ENCODE measurements at places on chromosomes 1 and 21.
A peak's percentile ranks its signal among the peaks of the same experiment; 100 is the strongest.

DNA sequence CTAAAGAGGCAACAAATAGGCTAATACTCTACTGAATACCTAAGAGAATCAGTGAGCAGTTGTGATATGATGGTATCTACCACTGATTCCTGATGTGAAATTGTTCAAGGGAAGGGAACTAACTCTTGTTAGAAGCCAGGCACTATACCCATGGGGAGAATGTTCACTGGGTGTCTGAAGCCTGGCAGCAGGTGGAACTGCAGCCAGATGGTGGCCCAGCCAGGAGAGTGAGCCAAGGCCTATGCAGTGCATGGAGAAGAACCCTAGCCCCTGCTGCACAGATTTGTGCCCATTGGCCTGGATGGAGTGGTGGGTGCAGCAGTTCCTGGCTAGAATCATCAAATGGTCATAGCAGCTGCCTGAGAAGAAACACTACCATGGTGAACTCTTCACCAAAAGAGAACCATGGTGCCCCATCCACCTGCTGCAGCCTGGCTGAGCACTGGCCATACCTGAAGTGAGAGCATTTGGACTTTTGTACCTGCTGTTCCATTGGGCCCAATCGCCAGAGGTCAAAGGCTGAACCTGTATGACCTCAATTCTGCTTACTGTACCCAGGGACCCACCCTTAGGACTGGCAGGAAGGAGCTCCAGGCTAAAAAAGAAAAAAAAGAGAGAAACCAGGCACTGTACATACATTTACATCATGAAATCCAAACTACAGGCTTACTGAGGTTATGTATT is 118.8 kb upstream of the IVNS1ABP start:
- no peak for DNase-seq

DNA sequence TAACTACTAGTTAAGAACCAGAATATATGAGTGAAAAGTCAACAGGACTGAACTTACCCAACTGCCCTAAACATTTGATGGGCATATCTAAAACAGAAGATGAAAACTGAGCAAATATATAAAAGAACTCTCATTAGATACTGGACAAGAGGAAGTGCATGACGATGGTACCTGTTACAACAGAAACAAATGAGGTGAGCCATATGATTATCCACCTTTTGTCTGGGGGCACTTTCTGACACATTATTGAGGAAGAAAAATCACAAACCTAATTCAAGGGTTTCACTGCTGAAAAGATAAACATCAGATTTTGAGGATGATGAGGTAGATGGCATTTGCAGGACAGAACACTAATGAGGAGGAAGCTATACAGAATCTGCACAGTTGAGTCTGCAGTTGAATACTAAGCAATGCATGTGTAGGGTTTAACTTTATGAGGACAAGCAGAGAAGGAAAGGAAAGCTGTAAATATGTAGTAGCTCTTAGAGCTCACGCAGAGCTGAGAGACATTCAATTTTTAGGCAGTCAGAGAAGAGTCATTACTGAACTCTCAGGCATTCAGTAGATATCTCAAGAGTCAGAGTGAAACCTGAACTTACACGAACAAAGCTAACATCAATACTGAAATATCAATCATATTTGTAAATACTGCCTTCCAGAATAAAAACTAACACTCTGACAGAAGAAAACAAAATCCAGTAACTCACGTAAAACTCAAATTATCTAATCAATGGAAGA is 262.1 kb downstream of the AKT3 start:
- no peak for DNase-seq

DNA sequence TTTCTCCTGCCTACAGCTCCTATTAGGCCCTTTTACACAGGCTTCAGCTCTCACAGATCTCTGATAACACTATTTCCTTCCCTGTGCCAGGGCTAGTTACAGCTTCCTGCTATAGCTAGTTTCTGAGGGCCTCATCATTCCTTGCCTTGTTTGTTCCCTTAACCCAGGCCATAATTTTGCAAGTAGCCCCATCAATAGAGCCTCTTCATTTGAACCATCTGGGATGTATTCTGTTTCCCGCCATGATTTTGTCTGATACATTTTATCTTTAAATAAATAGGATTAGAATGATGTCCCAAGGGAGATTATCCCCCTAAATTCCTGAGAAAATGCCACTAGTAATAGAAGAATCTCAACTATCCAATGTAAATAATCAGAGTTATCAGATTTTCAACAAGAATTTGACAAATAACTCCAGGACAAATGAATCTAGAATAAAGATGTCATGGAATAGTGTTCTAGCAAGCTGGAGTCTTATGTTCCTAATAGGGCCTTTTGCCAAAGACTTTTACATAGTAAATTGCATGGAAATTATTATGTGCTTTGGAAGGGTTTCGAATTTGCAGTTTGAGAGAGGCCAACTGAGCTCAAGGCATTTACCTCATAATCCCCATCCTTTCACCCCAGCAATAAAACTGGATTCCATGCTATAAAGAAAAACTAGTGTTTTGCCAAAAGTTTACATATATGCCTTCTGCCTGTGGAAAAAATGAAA is 16.1 kb downstream of the IFT25 start:
- no peak for DNase-seq

- peak; percentile 28 for DNase-seq
These were observed 41.3 kb downstream of the TBX19 start for GRCh38 chr1:168321945-168322344.

DNA sequence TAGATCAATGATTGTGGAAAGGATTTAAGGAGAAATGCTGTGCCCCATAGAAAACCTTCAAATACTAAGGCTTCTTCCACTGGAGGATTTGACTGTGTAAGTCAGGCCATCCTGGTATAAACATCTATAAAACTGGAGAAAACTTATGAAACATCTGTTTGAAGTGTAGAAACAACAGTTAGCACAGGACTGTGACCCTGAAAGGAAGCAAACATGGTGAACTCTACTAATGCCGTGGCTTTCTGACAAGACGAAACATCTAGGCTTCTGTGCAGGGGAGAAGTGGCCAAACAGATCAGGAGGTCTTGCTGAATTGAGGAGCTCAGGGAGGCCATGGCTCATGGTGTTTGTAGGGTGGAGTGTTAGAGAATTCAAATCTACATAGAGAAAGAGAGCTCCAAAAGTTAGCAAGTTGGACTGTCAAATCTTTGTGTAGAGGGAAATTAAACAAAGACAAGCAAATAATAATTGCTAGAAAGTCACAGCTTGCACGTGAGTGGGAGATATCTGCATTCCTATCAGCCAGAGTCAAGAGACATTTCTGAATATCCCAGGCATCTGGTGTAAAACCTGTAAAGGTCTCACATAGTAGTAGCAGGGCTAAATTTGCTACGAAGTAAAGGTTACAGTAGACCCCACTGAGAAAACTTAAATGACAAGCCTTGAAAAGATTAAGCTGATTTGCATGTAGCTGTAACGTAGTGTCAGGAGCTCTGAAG is 566.8 kb upstream of the B3GALT2 start:
- DNase-seq: no peak

DNA sequence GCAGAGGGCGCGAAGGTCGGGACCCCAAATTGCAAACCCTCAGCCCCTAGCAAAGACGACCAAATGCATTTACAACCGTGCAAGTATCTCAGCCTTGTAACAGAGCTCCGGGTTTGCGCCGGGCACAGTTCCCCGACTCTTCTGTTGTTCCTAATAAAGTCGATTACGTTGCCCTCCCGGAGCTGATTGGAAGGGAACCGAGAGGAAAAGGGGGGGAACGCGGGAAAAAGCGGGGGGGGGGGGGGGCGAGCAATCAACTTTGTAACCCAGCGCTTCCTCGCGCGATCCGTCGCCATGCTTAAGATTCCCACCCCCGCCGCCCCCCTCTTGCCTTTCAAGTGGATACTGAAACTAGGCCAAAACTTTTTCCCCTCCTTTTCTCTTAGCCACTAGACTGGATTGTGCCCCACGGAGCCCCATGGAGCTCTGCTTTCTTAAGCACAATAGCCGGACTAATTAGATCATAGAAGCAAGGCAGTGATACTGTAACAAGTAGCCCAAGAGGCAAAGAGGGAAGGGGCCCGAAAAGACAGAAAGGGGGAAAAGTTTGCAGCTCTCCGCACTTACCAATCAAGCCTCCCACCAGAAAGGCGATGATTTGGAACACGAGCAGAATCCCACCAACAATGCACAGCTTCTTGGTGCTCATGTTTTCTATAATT is 565 bp downstream of the WLS start:
- DNase-seq: peak; percentile 34

DNA sequence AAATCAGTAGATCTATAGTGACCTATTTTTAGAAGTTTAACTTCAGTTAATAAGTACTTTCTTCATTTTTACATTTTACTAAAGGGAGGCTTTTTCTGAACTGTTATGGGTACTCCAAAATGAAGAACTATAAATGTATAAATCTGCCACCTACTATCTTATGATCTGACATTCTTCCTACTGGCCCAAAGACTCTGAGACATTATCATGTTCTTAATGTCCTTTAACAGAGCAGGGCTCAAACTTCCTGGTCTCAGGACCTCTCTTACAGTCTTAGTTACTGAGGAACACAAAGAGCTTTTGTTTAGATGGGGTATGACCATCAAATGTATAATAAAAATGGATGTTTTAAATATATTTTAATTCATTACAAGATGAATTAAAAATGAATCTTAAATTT is 8.9 kb downstream of the TRIM33 start:
- no peak for DNase-seq

- no peak for DNase-seq
These were observed 251.5 kb downstream of the BACH1 start for GRCh38 chr21:29550205-29550604.

- no peak for DNase-seq
These were observed 40.9 kb downstream of the ALPL start for GRCh38 chr1:21550097-21550496.

GRCh38 chr1:47522935-47523834 is 85.3 kb downstream of the FOXD2 start:
- DNase-seq: no peak

DNA sequence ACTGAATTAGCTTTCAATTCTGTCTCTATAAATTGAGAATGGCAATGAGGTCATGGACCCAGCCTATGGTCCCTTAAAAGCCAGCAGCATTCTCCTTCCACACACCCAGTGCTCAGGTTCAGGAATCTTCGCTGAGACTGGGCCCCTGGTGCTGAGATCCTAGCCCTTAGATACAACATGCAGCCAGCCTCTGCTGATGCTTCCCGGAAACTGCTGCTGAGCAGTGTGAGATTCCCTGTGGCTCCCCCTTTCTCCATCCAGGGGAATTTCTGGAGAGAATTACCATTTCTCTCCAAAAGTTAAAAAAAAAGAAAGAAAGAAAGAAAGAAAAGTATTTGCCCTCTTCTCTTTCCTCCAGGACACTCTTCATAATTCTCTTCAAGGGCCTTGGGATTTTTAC is 31.7 kb upstream of the RALGPS2 start:
- no peak for DNase-seq

DNA sequence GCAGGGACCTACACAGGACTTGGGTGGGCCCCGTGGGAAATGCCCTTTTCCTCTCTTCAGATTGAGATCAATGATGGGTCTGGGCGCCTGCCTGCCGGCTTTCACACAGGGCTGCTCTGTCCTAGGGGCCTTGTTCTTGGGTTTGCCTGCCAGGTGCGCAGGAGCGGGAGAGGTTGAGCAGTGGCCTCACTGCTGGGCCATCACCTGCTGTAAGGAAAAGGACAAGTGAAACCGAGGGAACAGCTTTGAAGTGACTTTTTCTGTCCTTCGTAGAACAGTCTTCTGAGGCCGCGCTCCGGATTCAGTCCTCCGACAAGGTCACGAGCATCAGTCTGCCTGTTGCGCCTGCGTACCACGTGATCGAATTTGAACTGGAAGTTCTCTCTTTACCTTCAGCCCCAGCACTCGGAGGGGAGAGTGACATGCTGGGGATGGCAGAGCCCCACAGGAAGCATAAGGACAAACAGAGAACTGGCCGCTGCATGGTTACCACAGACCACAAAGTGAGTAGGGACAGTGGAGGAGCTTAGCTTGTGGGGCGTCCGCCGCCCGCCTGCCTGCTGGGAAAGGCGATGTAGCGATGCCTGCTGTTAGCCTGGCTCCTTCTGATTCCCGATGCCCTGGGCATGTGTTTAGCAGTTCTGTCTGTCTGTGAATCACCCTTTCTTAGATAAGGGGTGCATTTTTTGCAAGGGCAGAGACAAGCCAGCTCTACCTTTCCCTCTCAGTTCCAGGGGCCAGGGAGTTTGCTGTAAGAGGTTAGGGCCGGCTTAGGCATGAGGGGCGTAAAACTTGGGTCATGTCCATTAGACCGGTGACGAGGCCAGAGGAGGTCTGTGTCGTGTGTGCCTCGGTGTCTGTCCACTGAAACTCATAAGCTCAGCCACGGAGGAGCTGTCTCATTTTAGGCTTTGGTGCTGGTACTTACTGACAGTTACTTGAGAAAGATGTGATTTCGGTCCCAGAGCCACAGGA is 19.5 kb upstream of the PWP2 start:
- no peak for DNase-seq

DNA sequence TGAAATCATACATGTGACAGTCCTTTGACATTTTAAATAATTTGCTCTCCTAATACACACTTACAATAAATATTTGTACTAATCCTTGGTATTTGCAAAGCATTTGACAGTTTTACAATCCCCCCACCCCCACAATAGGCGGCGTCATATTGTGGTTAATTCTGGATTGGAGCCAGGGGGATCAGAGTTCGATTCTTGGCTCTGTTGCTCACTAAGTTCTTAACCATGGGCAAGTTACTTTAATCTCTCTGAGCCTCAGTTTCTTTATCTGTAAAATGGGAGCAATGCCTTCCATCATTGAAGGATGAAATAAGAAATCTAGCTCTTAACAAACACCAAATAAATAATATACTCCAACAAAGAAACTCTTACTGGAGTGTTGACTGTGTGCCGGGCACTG is 23.8 kb downstream of the CACNA1S start:
- DNase-seq: no peak

DNA sequence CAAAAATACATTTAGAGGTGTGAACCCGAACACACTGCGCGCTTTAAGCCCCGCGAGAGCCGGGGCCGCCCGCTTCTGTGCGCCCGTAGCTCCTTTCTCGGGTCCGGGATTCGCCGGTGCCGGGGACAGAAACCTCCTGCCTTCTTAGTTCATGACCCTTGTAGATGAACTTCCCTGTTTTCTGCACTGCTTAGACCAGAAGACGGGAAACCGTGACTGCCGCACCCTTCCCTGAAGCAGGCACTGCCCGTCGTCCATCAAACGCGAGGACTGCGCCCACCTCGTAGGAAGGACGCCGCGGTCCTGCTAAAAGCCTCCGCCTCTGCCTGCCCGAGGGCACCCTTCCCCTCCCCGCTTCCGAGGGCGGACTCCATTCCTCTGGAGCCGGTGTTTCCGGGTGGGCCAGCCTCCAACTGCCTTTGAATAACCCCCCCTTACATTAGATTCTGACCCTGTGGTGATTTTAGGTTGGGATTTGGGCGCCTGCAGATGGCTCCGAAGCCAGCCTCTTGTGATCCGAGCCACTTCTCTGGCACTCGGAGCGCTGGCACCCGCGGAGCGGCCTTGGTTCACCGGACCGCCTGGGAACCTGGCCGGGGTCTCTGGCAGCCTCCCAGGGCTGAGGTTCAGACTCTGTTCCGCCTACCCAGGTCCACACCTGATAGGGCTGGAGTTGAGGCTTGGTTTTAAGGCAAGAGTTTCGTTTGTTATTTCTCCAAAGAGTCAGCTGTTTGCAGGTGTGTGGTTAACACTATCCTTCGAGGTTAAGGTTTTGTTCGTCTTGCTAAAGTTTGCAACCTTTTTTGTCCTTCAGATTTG is 1.2 kb upstream of the PTTG1IP start:
- no peak for DNase-seq

GRCh38 chr1:147735423-147735822 is 25.0 kb downstream of the GJA5 start:
- DNase-seq: no peak

- DNase-seq: no peak
These were observed 32.2 kb downstream of the TRIM62 start for GRCh38 chr1:33149453-33150190.
